Fibroblast of lung (primary cell): ENCODE measurements at places on chromosomes 12 and 14. TPM values are rescaled to one million over a fixed set of nuclear protein-coding genes. Genes with fewer than 3 reads are reported as not detected.

CAPZA3 gene
- not detected in 2 replicates for total RNA-seq

PRH1 gene
- 8.7 and 19.2 TPM in 2 replicates for total RNA-seq

TCL1B gene
- total RNA-seq = not detected in 2 replicates

SLC39A2 gene
- total RNA-seq = 0.17 and 0.26 TPM in 2 replicates

GPR132 gene
- 0.17 and 0.26 TPM in 2 replicates for total RNA-seq

C12orf42 gene
- total RNA-seq = not detected in 2 replicates

SRGAP1 gene
- 17.5 and 30.2 TPM in 2 replicates for total RNA-seq

TMPRSS12 gene
- total RNA-seq = not detected in 2 replicates

CCDC60 gene
- total RNA-seq = not detected in 2 replicates

NUDT14 gene
- total RNA-seq = 13.9 and 14.2 TPM in 2 replicates

RIPK3 gene
- 0.26 and 0.33 TPM in 2 replicates for total RNA-seq

TMEM63C gene
- 0.66 TPM in 1 of 2 replicates, not detected in the other for total RNA-seq

DTX1 gene
- total RNA-seq = 0.26 TPM in 1 of 2 replicates, not detected in the other

TNFAIP2 gene
- 102 and 139 TPM in 2 replicates for total RNA-seq

EIF4B gene
- 1,180 and 1,819 TPM in 2 replicates for total RNA-seq
